Kidney (tissue), 22 donors: ENCODE measurements at places on chromosomes 12 and 14. TPM values are rescaled to one million over a fixed set of nuclear protein-coding genes. Genes with fewer than 3 reads are reported as not detected.

The PPFIA2 gene
- total RNA-seq: 9.4 TPM

DNA sequence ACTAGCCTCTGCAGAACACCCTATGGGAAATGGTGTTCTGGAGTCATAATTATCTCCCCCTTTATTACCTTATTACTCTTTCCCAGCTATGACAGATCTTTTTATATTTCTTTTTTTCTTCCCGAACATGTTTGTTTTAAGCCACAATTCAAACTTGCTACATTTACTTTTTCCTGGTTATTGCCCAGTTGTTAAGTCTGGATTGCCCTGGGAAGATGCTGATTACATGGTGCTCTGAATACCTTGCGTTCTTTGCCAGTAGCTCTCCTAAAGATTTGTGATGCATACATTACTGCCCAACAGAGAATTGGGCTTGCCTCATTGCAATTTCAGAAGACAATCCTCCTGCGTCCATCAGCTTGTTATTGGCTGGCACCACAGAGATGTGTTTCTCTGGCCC is 118.3 kb upstream of the FGD4 start:
- no peak for DNase-seq

- DNase-seq: no peak
Measured at GRCh38 chr12:44738051-44738450, 138.1 kb downstream of the NELL2 start.

- no peak for DNase-seq
Measured at GRCh38 chr12:98679611-98680005, 34.5 kb downstream of the APAF1 start.
